Stimulated activated CD8-positive, alpha-beta memory T cell treated with anti-CD3 and anti-CD28 coated beads, Interleukin-15, amount 100 ng/mL, for 24 hours (primary cell): ENCODE measurements at places on chromosomes 3 and 15.

GRCh38 chr15:52143873-52144272 lies 31.3 kb upstream of the BCL2L10 start:
- no peak for DNase-seq

DNA sequence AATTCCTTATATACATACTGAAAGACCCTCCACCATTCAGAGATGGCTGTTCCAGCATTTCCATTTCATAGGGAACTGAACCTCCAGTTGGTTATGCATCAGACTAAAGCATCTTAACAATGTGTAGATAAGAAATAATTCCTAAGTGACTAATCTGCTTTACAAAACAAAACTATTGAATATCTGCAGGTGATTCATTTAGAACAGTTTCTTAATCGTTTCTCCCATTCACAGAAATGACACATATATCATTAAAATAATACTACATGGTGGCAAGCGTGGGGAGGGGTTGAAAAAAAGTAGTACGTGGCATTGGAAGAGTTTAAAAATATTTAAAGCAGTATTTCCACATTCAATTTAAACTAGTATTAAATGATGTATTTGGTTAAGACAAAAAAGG lies 19.5 kb downstream of the COPS2 start:
- DNase-seq: no peak

DNA sequence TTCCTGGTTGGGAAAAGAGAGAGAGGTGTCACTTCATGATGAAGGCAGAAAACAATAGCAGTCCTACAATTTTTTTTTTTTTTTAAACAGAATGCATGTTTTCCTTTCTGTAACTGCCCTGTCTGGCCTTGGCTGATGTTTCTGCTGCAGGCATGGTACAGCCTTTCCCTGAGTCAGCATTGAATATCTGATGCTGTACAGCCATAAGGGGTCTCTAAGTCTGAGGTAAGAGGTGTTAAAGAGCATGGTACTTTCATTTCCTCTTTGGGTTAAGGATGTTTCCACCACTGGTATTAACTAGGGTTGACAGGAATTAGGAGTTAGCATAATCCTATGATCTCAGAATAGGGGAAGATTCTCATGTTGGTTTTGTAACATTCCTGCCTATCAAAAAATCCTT lies 147.4 kb downstream of the CHST2 start:
- DNase-seq: no peak

DNA sequence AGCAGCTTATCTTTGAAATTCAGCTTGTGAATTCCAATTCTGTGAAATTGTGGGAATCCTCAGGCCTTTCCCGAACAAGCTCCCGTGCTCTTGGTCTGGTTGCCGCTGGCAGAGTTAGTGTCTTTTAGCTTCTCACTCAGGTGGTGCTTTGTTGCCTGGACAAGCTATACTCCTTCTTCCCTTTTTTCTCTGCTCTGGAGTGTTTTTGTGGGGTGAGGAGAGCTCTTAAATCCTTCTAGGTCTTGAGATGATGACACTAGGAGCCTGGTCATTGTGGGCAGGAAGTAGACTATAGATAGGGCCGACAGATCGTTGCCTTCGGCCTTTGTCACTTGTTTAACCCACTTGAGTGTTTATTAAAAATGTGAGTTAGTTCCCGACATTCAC lies 93.8 kb downstream of the SLCO3A1 start:
- no peak for DNase-seq

DNA sequence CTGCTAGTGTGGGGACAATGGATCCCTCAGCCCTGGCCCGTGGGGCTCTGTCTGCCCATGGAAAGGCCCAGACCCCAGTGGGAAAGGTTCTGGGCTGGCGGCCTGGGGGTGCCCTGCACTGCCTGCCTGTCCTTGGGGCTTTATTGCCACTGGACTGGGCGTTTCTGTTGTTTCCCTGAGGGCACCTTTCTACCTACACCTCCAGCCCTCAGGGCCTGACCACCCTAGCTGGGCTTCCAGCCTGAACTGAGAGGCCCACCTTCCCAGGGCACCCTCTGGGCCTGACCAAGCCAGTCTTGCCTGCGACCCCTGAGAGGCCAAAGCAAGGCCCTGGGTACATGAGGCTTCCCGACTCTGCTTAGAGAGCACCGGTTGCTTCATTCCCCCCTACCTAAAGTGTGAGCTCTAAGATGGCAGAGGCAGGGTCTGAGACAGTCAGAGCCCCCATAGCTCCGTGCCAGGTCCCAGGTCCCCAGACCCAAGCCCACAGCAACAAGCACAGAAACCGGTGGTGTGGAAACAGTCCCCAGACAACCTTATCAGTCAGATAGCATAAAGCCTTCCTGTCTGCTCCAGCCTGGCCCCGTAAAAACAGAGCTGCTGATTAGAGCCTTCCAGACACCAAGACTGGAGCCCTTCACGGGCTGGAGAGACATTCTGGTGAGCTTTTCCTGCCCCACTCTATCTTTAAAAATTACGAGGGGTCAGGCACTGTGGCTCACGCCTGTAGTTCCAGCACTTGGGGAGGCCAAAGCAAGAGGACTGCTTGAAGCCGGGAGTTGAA lies 102.8 kb downstream of the CHSY1 start:
- no peak for DNase-seq

GRCh38 chr3:168476360-168476980 lies 380.7 kb upstream of the GOLIM4 start:
- DNase-seq: no peak

DNA sequence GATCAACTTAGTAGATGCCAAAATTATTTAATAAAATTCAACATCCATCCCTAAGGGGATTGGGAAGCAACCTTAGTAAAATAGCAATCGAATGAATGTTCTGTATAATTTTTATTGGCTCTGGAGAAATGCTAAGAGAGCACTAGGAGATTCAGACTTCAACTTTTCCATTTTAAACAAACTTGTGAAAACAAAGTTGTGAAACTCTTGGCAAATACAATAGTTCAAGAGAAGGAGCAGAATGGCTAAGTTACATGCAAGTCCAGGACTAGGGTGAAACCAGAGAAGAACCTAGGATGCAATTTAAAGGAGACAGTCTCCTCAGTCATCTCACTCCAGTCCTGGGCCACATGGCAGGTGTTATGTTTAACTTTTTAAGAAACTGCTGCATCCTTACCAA lies 16.7 kb upstream of the ZNF280D start:
- DNase-seq: no peak

DNA sequence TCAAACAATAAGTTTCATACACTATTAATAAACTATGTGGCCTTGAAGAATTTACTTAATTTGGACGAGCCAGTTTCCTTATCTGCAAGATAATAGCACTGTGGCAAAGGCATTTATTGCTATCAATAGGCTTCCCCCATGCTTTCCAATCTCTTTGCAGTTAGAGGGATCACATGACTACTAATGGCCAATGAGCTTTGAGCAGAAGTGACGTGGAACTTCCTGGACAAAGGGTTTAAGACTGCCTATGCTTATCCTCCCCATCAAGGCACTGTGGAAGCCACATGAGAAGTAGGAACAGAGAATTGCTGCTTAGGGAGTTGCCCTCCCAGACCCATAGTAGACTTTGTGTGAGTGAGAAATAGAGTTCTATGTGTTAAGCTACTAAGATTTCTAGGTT lies 16.7 kb upstream of the ZMAT3 start:
- DNase-seq: no peak

- DNase-seq: no peak
These were observed 704.2 kb downstream of the ROBO1 start for GRCh38 chr3:79063624-79064023.

DNA sequence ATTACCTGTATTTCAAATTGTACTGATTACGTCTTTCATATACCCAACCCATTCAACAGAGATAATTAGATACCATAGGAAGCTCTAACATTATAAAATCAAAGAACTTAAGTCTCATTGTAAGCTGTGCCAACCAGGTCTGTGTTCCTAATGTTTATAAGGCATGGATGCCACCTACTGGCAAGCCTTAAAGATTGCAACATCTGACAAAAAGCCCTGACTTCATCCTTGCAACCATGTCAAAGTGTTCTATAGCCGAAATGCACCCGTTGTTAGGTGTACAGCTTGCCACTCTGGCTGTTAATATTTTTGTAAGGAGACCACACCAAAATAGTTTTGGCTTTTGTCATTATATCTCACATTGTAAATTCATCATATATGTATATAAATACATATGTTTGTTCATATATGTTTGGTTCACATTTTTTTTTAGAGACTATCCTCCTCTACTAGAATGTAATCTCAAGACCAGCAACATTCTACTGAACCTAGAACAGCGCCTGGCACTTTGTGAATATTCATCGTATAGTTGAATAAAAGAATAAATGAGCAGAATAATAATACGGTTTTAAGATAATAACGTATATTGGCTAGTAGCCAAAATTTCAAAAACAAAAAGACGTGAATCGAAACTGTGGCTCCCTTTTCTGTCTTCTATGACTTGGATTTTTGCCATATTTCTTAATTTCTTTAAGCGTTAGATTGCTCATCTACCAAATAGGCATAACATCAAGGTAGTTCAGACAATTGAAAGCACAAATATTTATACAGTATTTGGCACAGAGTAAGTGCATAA lies 258.1 kb downstream of the TBL1XR1 start:
- no peak for DNase-seq

- DNase-seq: no peak
These were observed 366.9 kb upstream of the STAC start for GRCh38 chr3:36013425-36013824.

DNA sequence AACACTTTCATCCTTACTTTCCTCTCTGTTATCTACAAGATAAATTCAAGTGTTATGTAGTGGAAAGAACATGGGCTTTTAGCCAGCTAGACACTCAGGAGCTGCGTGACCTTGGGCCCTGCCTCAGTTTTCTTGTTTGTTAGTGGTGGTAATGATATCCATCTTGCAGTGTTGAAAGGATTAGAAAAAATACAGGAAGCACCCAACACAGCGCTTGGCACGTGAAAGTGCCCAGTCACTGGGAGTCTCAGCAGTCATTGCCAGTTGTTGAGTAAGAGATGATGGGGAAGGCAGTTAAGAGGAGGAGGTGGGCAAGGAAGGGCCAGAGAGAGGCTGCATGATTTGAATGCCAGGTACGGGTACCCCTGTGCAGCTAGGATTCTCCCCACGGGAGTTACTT lies 5.3 kb downstream of the PDIA5 start:
- DNase-seq: no peak

- DNase-seq: no peak
These were observed 7.7 kb upstream of the AMOTL2 start for GRCh38 chr3:134381831-134382442.

DNA sequence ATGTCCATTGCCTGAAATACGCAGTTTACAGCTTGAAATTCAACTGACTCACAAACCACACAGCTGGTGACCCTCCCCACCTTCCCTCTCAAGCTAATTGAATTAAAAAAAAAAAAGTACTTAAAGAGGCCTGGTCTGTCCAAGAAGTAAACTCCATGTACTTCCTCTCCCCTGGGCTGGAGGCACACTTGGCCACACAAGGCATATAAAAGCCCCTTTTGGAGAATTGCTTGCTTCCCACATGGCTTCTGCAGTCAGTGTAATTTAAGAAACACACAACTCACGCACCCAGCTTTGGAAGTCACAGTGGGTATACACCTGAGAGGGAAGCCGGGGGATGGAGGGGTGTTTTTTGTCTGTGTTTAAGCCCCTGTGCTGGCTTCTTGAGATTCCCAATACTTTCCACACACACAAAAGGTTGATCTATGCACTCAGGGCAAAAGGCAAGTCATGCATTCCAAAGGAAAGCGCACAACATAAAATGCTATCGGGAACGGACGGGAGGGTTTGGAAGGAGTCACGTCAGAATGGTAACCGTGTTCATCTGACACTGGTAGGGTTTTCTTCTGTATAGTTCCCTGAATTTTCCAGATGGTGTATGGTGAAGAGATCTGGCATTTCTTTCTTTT lies 106.6 kb upstream of the ALDH1A3 start:
- DNase-seq: no peak

- DNase-seq: no peak
These were observed 147.9 kb downstream of the OR4M2 start for GRCh38 chr15:22228101-22228762.

DNA sequence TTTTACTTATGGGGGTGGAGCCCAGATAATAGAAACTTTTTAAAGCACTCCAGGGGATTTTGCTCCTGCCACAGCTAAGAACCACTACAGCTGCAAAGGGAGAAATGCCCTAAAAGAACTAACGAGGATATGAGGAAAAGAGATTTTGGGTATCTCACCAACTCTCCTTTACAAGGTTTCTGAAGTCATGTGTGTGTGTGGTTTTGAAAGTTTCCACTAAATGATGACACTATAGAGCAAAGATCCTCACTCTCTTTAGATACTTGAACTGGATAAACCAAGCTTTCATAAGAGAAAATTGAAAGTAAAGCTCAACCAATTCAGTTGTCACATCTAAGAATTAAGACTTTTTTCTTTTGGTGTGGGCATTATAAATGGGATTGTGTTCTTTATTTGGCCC lies 455.3 kb upstream of the ALCAM start:
- DNase-seq: no peak

DNA sequence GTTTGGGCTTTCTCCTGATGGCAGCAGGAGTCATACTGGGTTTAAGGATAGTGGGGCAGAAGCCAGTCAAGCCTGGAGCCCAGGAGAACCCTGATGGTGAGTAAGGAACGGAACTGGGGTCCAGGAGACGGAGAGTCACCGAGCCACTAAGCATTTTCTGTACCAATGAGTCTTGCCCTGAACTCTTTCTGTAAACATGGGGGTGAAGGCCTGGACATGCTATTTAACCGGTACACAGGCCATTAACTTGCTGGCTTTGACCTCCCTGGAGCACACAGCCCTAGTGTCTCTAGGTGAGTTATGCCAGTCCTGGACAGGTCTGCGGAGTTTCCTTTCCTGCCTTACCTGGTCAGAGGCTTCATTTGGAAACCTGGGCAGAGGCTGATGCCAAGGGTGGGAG lies 3.9 kb downstream of the SLC6A6 start:
- no peak for DNase-seq

- no peak for DNase-seq
These were observed 14.6 kb upstream of the PCCB start for GRCh38 chr3:136235545-136235944.

- DNase-seq: no peak
These were observed 234.6 kb downstream of the RBMS3 start for GRCh38 chr3:29515451-29515850.

DNA sequence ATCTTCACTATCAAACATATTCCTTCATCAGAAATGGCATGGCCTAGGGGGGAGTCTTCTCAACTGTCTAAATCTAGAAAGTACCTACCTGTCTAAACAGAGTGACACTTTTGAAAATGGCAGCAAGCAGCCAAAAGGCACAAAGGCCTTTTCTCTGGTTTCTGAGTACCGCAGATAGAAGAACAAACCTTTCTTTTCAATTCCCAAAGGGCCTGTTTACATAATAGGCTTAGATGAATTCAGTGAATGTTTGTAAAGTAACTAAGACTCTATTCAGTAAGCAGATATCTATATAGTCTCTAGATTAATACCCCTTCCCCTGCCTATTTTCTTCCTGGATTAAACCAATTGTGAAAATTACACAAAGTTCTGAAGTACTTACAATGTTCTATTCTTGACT lies 7.1 kb downstream of the MYEF2 start:
- no peak for DNase-seq

- DNase-seq: no peak
These were observed 60.8 kb downstream of the GREM1 start for GRCh38 chr15:32778391-32779176.

- DNase-seq: no peak
These were observed 395.2 kb upstream of the TPM1 start for GRCh38 chr15:62647202-62647842.
